Dorsolateral prefrontal cortex (tissue), 122 donors: ENCODE measurements at places on chromosomes 1 and 21. TPM values are rescaled to one million over a fixed set of nuclear protein-coding genes. Genes with fewer than 3 reads are reported as not detected.

DNA sequence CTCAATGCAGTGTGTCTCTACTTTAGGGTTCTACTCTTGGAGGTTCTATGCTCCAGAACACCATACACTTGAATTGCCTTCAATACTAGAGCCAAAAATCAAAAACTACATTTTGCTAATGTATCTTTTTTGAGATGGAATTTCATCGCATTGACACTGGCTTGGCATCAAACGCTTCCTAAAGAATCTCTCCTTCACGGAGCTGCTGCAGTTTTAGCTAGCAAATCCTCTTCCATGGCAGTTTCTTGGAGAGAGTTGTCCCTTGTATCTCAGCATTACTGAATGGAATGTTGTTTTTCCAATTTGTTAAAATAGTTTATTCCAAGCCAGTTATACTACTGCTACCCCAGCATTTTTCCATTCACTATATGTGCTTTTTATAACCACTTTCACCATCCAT lies 17.7 kb downstream of the SDCCAG8 start:
- no peak for DNase-seq

- DNase-seq: no peak
These were observed 620.0 kb upstream of the B3GALT2 start for GRCh38 chr1:193806079-193807048.

DNA sequence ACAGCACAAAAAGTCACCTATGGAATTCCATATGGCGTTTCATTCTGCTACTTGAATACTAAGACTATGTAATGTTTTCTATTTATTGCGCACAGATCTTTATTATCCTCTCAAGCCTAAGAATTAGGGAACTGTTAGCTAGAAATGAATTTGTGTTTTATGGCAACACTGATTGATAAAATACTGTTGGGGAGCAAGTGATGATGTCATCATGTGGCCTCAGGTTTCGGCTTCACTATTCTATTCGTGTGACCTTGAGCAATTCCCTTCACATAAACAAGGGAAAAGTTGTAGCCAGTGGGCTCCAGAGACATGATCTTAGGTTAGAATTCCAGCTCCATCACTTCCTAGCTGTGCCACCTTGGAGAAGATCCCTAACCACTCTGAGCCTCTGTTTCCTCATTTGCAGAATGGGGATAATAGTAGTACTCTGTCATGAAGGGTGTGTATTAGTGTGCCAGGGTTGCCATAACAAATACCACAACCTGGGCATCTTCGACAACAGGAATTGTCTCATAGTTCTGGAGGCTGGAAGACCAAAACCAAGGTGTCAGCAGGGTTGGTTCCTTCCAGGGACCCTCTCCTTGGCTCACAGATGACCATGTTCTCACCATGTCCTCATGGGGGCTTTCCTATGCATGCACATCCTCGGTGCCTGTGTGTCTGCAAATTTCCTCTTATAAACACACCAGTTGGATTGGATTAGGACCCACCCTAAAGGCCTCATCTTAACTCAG lies 371.2 kb downstream of the RRAGC start:
- no peak for DNase-seq

DNA sequence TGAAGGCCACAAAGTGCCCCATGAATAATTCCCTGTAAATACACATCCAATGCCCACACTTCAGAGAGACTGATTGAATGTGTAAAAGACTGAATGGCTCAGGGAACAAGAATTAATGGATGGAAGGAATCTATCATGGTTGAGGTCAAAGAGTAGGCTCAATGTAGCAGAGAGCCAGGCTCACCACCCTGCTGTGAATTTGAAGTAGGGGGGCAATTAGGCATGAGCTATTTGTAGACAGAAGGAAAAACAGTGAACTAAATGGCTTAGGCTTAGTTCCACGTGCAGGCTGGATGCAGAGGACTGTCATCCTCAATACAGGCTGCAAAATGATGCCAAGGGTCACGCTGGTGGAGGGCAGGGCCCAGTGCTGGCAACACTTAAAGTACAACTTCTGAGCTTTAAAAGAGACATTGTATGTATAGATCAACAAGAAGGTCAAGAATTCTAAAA lies 22.9 kb upstream of the IGSF3 start:
- DNase-seq: no peak

- no peak for DNase-seq
These were observed 5.6 kb downstream of the TMEM61 start for GRCh38 chr1:54986025-54986424.

Gene PAX7
- 1.5 TPM for total RNA-seq

Gene TOR3A
- total RNA-seq: 20.7 TPM

Gene SDC3
- 107 TPM for total RNA-seq

Gene SERPINC1
- 0.84 TPM for total RNA-seq

Gene ALPL
- 12.6 TPM for total RNA-seq

Gene RAP1GAP
- total RNA-seq: 189 TPM

Gene OR2G6
- 0.50 TPM for total RNA-seq

Gene TP73
- not detected for total RNA-seq
